ENCODE measurements at places on chromosomes 5 and 9.

GRCh38 chr5:54230936-54231685 lies 79.3 kb downstream of the ARL15 start:
- no peak overlapping the region for H3K4me3 ChIP-seq
- peaks cover 7% of the 10 kb centered on the region for H3K27me3 ChIP-seq
- H3K27ac ChIP-seq = no peak overlapping the region
- H3K4me1 ChIP-seq = peaks cover 5% of the 10 kb centered on the region

DNA sequence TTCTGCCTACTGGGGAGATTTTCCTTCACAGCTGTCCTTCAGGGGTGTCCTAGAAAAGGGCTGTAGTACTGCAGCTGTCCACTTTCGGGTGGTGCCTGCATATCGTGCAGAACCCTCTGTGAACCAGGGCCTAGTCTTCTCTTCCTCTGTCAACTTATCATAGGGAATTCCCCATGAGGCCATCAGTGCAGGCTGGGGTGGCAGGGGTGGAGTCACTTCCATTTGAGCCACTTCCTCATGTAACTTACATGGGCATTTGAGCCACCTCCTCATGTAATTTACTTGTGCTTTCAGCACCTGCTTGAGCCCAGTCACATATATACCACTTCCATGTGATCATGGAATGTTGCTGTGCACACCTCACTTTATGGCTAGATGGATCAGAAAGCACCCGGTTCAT lies 742.0 kb upstream of the RGMB start:
- no peaks in the 10 kb centered on the region for H3K4me1 ChIP-seq
- no peak overlapping the region for H3K27ac ChIP-seq
- no peaks in the 10 kb centered on the region for H3K27me3 ChIP-seq
- no peaks in the 10 kb centered on the region for H3K36me3 ChIP-seq

GRCh38 chr5:177397875-177398390 lies 2.5 kb downstream of the PFN3 start:
- H3K4me1 ChIP-seq = peaks cover 11% of the 10 kb centered on the region
- DNase-seq = no peak
- no peaks in the 10 kb centered on the region for H3K36me3 ChIP-seq
- H3K27me3 ChIP-seq = peaks cover 24% of the 10 kb centered on the region

- peaks cover 7% of the 10 kb centered on the region for H3K36me3 ChIP-seq
- no peak overlapping the region for H3K4me3 ChIP-seq
- peak overlapping the region; percentile 70 for H3K27ac ChIP-seq
Measured at GRCh38 chr5:181186986-181187499, 18.0 kb downstream of the TRIM7 start.

GRCh38 chr5:7068156-7068555 lies 327.8 kb upstream of the ADCY2 start:
- H3K27me3 ChIP-seq = no peaks in the 10 kb centered on the region
- H3K36me3 ChIP-seq = no peaks in the 10 kb centered on the region
- H3K27ac ChIP-seq = no peak overlapping the region
- no peaks in the 10 kb centered on the region for H3K4me1 ChIP-seq

- H3K27ac ChIP-seq = no peak overlapping the region
- H3K27me3 ChIP-seq = peaks cover 5% of the 10 kb centered on the region
- H3K4me1 ChIP-seq = no peaks in the 10 kb centered on the region
- DNase-seq = no peak
- H3K4me3 ChIP-seq = no peak overlapping the region
Measured at GRCh38 chr9:94624629-94625028, 14.7 kb downstream of the FBP1 start.

DNA sequence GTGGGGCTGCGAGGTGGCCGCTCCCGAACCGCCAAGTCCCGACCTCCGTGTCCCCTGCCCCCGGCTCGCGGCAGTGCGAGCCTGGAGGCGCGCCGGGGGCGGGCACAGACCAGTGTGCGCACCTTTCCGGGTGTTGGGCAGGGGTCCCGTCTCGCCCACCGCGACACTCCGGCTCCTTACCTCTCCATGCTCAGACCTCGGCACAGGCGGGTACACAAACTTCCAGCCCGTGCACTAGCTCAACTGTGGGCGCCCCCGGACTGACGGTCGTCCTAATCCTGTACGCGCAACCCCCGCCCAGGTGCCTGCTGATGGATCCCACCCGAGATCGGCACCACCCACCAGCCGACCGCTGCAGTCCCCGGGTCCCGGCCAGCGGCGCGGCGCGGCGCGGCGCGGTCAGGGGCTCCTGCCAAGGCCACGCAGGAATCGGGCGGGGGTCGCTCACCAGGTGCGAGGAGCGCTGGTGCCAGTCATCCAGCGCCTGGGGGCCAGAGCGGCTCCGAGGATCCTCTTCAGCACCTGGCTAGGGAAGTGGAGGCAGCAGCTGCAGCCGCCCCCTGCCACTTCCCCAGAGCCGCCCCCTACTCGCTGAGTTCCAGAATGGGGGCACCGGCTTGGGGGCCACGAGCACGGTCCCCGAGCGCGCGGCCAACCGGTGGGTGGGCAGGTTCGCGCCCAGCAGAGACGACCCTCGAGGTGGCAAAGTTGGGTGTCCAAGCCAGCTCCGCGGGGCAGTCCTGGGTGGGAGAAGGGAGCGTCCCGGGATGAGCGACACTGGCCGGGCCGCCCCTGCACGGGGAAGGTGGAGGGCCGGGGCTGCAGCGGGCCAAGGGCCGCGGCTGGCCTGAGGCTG lies 511 bp downstream of the SEMA5A start:
- no peaks in the 10 kb centered on the region for H3K36me3 ChIP-seq
- peaks cover 4% of the 10 kb centered on the region for H3K4me1 ChIP-seq
- H3K4me3 ChIP-seq = peak overlapping the region; percentile 50
- no peak overlapping the region for H3K27ac ChIP-seq

DNA sequence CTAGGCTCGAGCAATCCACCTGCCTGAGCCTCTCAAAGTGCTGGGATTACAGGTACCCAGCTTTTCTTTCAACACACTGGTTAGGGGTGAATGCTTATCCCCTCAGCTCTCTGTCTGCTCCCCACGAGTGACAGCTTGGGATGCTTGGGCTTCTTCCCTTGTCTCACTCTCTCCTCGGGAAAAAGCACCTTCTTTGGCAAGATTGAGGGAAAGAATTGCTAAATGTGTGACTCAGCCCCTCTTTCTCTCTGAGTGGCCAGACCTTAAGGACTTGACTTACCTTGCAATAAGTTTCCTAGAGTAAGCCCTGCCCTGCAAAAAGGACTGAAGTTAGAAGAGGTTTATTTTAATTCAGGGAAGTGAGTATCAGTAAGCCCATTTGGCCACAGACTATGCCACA lies 68.1 kb upstream of the ERBIN start:
- no peak overlapping the region for H3K4me3 ChIP-seq
- H3K27ac ChIP-seq = no peak overlapping the region
- H3K27me3 ChIP-seq = peaks cover 7% of the 10 kb centered on the region
- DNase-seq = no peak

GRCh38 chr9:14250794-14251153 lies 63.2 kb downstream of the NFIB start:
- H3K36me3 ChIP-seq = no peaks in the 10 kb centered on the region
- no peaks in the 10 kb centered on the region for H3K27me3 ChIP-seq
- no peak overlapping the region for H3K4me3 ChIP-seq
- no peaks in the 10 kb centered on the region for H3K4me1 ChIP-seq

GRCh38 chr5:134813827-134814226 lies 31.9 kb upstream of the C5orf24 start:
- H3K4me1 ChIP-seq = peaks cover 5% of the 10 kb centered on the region
- no peaks in the 10 kb centered on the region for H3K27me3 ChIP-seq
- no peak overlapping the region for H3K27ac ChIP-seq
- DNase-seq = no peak
- no peak overlapping the region for H3K4me3 ChIP-seq

- H3K4me3 ChIP-seq = no peak overlapping the region
- no peak for DNase-seq
- peaks cover 6% of the 10 kb centered on the region for H3K27me3 ChIP-seq
- no peaks in the 10 kb centered on the region for H3K36me3 ChIP-seq
- H3K4me1 ChIP-seq = peaks cover 9% of the 10 kb centered on the region
Measured at GRCh38 chr5:138725818-138726416, 27.3 kb upstream of the CTNNA1 start.

DNA sequence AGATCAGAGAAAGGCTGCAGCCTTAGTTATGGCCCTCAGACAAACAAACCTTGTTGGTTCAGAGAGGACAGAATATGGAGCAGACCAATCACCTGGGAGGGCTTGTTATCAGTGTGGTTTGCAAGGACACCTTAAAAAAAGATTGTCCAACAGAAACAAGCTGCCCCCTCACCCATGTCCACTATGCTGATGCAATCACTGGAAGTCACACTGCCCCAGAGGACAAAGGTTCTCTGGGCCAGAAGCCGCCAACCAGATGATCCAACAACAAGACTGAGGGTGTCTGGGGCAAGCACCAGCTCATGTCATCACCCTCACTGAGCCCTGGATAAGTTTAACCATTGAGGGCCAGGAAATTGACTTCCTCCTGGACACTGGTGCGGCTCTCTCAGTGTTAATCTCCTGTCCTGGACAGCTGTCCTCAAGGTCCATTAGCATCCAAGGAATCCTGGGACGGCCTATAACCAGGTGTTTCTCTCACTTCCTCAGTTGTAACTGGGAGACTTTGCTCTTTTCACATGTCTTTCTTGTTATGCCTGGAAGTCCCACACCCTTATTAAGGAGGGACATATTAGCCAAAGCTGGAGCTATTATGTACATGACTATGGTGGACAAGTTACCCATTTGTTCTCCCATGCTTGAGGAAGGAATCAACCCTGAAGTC lies 36.9 kb upstream of the TBCA start:
- peaks cover 1% of the 10 kb centered on the region for H3K36me3 ChIP-seq
- no peaks in the 10 kb centered on the region for H3K4me1 ChIP-seq
- H3K4me3 ChIP-seq = no peak overlapping the region
- no peak overlapping the region for H3K27ac ChIP-seq
- H3K27me3 ChIP-seq = no peaks in the 10 kb centered on the region

- H3K27me3 ChIP-seq = peaks cover 59% of the 10 kb centered on the region
- DNase-seq = no peak
- H3K36me3 ChIP-seq = no peaks in the 10 kb centered on the region
- peaks cover 9% of the 10 kb centered on the region for H3K4me1 ChIP-seq
- no peak overlapping the region for H3K4me3 ChIP-seq
- no peak overlapping the region for H3K27ac ChIP-seq
Measured at GRCh38 chr9:94607423-94607691, 13.7 kb upstream of the FBP2 start.

DNA sequence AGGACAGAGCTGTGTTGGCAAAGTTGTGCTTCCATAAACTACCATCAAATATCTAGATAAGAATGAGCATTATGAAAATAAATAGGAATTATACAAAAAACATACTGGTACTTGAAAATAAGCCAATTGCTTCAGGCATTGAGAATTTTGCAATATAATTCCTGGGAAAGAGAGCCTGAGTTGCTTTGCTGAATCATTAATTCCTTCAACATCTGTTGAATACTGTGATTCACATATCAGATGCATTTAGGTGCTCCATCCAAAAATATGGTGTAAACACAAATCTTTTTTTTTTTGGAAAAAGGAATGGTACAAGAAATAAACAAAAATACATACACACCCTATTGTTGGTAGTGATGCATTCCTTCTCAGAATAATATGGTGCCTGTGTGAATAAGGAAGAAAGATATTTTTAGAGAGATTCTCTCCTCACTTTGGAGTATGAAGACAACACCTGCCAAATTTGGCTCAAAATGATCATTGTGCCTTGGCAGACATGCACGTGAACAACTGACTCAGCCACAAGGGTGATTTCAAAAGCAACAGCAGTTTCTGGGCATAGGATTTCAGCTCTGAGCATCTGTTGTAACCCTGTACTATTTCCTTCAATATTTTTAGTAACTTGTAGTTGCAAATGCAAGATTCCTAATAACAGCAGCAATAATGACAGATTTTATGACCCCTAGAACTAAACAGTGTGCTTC lies 96.7 kb downstream of the CAVIN4 start:
- no peaks in the 10 kb centered on the region for H3K4me1 ChIP-seq
- no peak overlapping the region for H3K4me3 ChIP-seq
- DNase-seq = no peak
- no peak overlapping the region for H3K27ac ChIP-seq

DNA sequence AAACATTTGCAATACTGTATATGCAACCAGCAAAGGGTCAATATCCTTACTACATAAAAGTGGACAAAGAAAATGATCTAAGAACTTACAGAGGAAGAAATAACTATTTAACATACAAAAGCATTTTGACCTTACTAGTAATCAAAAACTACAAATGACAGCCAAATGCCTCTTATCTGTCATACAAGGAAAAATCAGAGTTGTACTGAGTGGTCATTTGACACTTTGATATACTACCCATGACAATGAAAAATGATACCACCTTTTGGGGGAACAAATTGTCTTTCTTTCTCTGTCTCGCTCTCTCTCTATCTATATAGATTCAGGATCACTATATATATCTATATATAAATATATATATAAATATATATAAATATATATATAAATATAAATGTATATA lies 50.4 kb upstream of the ZSWIM6 start:
- DNase-seq = no peak
- H3K36me3 ChIP-seq = no peaks in the 10 kb centered on the region
- H3K27me3 ChIP-seq = no peaks in the 10 kb centered on the region
- no peak overlapping the region for H3K27ac ChIP-seq

DNA sequence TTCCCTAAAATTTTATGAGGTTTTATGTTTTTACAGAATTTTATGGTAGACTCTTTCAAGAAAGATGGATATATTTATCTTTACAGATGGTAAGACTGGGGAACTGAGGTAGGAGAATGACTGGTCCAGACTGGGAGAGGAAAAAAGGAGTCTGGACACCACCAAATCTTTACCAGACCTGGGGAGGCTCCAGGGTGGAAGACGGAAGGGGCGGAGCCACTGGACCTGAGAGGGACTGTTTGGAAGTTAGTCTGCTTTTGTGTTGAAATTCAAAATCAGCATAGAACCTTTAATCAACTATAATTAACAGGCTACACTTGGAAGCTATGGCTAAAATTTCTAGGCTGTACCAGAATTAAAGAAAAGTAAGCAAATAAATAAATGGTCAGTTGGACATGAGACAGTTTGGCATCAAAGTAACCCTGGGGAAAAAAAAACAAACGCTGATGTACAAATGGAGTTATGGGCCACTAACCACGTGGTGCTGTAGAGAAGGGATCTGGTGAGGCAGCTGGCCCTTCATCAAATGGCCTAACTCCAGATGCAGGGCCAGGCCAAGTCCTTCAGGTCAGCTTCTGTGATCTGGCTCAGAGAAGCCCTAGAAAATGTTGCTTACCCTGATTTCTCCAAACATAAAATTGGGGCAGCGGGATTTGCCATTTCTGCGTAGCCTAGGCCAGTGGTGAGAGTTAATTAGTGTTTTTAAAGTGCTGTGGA lies 155.1 kb downstream of the ARSB start:
- no peak overlapping the region for H3K27ac ChIP-seq
- H3K4me3 ChIP-seq = no peak overlapping the region
- H3K27me3 ChIP-seq = no peaks in the 10 kb centered on the region
- H3K36me3 ChIP-seq = no peaks in the 10 kb centered on the region
- H3K4me1 ChIP-seq = no peaks in the 10 kb centered on the region

- H3K27ac ChIP-seq = peak overlapping the region; percentile 10
- DNase-seq = peak; percentile 53
- peaks cover 18% of the 10 kb centered on the region for H3K27me3 ChIP-seq
- no peak overlapping the region for H3K4me3 ChIP-seq
- H3K36me3 ChIP-seq = no peaks in the 10 kb centered on the region
Measured at GRCh38 chr5:132026516-132027008, 15.1 kb upstream of the ACSL6 start.
